ENCODE measurements at places on chromosomes 1 and 21. TPM values are rescaled to one million over a fixed set of nuclear protein-coding genes. Genes with fewer than 3 reads are reported as not detected.
A peak's percentile ranks its signal among the peaks of the same experiment; 100 is the strongest.

Gene LIPI
- not detected for total RNA-seq

DNA sequence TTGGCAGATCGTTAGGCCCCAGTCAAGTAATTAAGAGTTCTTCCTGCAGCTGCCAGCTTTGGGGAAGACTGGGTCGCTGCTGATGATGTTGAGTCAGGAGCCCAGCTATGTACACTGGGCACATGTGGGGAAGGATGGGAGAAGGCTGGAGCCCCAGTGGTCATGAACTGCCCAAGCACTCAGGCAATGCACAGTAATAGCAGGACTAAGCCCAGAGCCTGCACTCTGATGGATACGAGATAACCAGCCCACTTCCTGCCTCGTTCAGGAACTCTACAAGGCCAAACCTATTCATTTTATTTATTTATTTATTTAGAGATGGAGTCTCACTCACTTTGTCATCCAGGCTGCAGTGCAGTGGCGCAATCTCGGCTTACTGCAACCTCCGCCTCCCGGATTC, 81.1 kb upstream of the BTG3 start:
- no peak for DNase-seq

DNA sequence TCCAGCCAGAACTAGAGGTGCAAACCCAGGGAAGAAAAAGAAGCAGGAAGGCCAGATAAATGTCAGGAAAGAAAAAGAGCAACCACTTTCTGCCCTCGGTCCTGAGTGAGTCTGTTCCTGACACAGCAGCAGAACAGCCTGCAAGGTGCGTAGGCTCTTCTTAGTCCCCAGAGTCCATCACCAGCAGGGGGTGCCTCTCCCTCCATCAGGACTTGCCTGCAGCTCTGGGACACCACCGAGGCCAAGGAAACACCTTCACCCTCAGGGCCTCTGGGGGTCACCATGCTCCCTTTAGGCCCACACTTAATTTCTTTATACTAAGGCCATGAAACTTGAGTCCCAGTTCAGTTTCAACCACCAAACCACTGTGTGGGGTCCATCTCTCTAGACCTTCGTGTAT, 43.7 kb upstream of the NFASC start:
- DNase-seq, result no peak

- DNase-seq, result no peak
Measured at GRCh38 chr1:95994643-95995042, 726.9 kb upstream of the PTBP2 start.

Gene TRMT1L
- 18.7 TPM for total RNA-seq

Gene SMPDL3B
- not detected for total RNA-seq

DNA sequence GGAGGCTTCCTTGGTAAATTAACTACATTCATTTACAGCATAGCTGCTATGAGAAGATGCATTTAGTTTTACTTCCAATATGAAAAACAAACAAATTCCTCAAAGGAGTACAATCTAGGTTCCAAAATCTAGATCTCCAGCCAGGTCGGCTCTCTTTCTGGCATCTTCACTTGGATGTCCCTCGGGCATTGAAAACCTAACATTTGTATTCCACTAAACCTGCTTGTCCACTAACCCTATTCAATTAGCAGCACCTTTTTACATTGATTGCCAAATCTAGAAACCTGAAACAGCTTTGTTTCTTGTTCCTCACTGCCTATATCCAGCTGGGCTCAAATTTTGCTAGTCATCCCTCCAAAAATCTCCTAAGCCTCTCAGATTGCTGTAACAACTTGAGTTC, 14.3 kb upstream of the CXADR start:
- no peak for DNase-seq

- DNase-seq, result no peak
Measured at GRCh38 chr1:31101147-31101502, 35.6 kb upstream of the PUM1 start.

Gene ABCD3
- total RNA-seq, result 31.7 TPM

DNA sequence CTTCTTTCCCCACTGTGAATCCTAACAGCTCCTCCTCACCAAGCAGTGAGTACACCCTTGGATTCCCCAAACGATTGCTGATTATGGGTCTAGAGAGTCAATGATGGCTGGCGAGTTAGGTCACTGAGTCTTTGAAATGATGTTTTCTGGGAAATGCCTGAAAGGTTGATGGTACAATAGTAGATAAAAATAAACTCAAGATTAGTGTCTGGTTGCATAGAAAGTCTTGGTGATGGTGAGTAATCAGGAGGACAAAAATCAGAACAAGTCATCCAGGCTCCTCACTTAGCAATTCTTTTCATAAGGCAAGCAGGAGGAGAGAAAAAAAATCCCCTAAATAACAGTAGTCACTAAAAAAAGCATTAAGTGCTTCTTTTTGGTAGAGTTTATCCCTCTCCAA, 22.6 kb downstream of the HLX start:
- DNase-seq, result no peak

DNA sequence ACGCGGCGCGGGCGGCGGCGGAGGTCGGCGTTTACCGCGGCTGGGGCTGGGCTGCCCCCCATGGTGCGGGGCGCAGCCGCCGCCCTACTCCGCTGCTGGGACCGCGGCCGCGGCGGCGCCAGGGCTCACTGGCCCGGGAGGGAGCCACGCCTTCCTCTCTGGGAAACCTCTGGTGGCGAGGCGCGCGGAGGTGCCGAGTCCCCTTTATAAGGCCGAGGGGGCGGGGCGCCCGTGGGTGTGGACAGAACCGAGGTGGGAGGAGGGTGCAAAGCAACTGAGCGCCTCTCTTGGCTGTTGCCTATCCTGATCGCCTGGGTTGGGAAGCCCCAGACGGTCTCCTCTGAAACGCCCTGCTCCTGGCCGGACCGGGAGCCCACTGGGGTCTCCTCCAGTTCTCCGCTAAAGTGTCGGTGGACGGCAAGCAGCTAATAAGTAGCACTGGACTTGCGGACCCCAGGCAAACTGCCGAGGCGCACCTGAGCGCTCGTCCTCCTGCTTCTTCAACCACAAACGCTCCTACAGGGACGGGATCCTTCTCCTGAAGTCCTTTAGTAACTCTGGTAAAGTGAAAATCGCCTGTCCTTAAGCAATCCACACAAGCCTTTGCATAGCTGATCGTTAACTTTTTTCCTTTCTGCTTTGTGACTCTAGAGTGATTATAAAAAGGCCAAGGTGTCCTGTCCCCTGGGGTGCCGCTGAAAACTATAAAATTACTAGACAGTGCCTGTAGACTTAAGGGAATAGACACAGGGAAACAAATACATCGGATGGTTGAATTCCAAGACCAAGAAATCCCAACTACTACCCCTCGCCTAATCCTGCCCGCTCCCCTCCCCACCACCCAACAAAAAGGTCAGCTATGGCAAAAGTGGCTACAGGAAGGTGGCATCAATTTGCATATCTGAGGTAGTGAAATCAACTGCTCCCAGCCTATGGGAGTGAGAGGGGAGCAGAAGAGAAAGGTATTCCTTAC, at the start of gene PTGER3:
Gene PTGER3, minus strand, starts transcription at position 182 of the 973 bp plus-strand sequence. CDS start 239 bp downstream, outside the sequence.
- peak; percentile 57 for DNase-seq

Gene METTL13
- total RNA-seq, result 15.7 TPM

DNA sequence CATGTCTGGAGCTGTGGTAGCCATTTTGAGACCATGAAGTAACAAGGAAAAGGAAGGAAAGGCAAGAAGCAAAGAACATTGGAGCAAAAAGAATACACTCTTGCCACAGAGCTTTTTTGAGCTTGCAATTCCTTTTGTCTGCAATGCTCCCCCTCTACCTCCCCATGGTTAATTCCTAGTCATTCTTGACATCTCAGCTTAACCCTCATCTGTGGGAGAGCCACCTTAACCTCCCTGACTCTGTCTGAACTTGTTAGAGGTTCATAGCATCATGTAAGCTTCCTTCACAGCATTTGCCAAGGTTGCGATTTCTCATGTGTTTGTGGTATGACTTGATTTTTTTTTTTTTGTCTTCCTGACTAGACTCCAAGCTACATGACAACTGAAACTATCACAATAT, 564.1 kb upstream of the PLXNA2 start:
- no peak for DNase-seq

DNA sequence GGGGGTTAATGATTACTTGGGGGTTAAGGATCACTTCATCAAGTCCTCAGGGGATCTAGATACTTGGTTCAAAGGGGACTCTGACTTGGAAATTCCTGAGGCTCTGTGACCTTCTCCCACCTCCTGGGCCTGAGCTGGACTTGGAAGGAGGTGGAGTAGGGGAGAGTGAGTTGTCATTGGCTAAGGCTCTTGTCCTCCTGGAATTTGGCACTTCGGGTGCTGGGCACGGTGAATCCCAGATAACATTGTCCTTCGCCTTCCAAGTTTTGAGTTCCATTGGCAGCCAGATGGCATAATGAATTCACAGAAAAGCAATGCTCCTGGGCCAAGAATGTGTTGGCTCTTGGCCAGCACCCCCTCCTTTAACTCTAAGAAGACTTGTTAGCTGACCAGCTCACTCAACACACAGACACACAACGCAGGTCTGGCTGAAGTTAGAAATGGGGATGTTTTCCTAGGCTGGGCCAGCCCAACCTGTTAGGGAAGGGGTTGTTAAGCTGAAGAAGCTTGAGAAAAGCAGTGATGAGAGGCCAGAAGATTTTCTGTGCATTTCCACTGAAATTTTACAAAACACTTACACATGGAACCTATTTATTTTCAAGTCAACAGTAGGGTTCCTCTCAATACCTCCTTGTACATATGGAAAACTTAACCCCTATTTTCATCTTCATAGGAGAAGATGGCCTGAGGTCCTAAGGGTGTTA, 29.7 kb downstream of the SLC26A9 start:
- DNase-seq, result peak; percentile 53

DNA sequence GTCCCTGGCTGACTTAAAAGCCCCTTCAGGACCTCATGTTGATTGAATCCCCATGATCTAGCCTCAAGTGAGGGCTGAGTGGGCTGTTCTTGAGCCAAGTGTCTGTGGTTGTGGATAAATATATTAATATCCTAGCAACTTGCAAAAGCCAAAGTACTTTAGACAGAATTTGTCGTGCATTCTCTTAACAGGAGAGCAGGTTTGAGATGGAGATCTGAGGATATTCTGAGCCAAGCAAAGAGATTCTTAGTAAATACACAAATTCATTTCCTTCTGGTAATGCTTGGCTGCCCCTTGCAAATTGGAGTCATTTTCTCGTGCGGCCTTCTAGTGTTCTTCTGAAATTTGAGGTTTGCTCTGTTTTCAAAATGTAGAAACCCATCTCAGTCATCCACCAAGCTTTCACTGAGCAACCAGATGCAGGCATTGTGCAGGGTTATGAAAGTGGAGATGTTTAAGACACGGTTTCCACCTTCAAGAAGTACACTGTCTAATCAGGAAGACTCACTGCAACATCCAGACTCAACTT, 242.1 kb upstream of the JUN start:
- no peak for DNase-seq

DNA sequence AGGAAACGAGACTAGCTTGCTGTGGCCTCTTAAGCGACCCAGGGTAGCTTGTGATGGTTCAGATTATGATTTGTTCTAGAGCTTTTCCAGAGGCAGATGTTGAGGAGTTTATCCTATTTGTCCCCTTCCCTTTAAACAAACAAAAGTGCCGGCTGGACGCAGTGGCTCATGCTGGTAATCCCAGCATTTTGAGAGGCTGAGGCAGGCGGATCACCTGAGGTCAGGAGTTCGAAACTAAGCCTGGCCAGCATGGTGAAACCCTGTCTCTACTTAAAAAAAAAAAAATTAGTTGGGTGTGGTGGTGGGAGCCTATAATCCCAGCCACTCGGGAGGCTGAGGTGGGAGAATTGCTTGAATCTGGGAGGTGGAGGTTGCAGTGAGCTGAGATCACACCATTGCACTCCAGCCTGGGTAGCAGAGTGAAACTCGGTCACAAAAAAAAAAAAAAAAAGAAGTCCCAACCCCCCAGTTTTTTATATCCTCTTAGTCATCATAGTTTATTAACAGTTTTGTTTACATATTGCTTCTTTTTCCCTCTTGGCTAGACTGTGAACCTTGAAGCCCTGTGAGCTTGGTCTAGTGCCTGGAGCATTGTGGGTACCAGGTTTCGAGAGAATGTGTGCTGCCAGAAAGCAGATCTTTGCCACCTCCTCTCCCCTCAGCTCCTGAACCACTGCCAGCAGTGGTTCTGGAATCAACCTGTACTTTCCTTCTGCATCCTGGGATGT, 29.8 kb downstream of the MAPKAPK2 start:
- no peak for DNase-seq

Gene NCF2
- total RNA-seq, result 21.7 TPM

DNA sequence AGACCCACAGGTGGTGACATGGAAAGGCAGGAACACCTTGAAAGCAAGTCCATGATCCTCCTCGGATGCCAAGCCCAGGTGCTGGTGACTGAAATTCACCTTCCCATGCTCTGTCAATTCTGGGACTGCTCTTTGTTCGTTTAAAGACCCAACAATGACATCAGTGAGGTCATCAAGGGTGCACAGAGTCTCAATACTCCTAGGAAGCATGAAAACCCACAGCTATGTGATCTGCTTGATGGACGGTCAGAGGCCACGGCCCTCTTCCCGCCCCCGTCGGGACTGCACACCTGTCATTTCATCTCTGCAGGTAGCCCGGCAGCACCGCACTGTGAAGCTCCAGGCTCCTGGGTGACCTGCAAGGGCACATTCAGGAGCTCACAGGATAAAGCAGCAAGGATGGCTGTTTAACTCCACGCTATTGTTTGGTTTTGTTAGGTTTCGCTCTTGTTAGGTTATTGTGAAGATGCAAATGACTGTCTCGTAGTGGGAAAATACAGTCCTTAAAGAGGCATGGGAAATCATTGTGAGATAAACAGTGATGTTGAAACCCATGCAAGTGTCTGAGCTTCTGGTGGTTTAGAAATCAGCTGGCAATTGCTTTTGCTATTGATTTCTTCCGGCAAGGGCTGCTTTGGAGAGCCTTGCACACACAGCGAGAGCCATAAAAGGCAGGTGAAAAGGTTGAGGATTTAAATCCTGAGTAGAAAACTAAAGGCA, 124.8 kb upstream of the AJAP1 start:
- no peak for DNase-seq

DNA sequence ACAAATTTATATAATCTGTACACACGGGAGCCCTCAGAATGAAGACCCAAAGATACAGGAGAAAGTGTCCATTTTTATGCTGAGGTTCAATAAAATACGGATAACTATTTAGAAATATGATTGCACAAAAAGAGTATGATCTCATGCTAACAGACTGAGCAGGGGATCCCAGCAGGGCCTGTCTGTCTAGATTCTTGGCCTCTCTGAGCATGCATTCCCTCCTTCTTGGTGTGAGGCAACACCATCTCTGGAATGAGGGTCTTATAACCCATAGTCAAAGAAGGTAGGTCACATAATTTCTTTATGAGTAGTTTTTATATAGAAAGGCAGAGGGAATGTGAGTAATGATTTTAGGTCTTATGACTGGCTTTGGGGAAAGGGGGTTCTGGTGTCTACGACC, 5.4 kb downstream of the PRMT6 start:
- no peak for DNase-seq

DNA sequence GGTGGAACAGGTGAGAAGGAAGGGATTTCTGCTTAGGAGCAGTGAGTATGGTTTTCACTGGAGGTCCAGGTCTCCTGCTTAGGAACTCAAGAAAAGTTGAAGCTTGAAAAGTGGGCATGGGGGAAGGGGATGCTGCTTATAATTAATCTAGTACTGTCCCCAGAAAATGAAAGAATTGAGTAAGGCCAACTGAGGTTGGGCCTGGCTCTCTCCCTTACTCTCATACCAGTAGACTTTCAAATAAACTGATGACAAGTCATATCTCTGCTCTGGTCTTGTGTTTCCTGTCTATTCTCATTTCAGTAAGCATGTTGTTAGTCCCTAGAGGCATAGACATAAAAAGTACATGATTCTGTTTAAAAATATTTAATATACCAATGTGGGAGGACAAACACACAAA, 26.4 kb downstream of the CD48 start:
- DNase-seq, result no peak

Gene SHE
- total RNA-seq, result 6.1 TPM

Measured in thoracic aorta (tissue), 2 donors.